ENCODE measurements at places on chromosomes 1 and 21. TPM values are rescaled to one million over a fixed set of nuclear protein-coding genes. Genes with fewer than 3 reads are reported as not detected.
A peak's percentile ranks its signal among the peaks of the same experiment; 100 is the strongest.

DNA sequence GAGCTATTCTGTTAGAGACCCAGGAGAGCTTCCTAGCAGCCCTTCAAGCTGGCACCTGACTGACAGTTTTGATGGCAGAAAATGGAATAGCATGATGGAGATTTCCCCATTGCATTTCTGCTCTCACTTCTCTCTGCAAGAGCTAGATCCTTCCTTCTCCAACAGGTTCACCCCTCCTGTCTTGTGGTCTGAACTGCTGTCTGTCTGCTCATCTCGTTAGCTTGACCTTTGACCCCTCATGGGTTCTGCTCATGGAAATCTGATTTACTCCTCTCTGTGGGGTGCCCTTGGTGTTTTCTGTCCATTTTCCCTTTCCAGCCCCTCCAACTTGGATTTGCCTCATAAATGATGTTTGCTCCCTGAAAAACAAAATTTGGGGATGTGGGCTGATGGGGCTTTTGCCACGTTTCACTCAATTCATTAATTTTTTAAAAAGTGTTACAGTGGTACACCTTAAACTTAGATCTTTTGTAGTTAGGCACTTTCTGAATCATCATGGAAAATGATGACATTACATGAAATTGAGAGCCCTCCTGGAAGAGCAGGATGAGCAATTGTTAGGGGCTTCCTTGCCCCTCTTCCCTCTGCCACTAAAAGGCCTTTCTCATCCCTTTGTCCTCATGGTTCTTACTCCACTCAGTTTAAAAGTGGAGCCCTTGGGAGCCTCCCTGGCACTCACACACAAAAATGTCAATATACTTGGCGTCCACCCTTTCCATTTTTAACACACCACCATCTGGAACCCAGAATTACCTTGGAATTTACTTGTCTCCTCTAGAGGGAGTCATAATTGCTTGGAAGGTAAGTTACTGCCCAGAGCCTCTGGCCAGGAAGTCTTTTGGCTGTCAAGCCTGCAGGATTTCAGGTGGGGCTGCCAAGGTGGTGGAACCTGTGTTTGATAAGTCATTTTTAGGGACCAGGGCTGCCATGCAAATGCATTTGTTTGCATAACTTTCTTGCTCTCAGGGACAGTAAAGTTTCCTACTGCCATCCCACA is 31.9 kb upstream of the IL19 start:
- peak; percentile 60 for DNase-seq

DNA sequence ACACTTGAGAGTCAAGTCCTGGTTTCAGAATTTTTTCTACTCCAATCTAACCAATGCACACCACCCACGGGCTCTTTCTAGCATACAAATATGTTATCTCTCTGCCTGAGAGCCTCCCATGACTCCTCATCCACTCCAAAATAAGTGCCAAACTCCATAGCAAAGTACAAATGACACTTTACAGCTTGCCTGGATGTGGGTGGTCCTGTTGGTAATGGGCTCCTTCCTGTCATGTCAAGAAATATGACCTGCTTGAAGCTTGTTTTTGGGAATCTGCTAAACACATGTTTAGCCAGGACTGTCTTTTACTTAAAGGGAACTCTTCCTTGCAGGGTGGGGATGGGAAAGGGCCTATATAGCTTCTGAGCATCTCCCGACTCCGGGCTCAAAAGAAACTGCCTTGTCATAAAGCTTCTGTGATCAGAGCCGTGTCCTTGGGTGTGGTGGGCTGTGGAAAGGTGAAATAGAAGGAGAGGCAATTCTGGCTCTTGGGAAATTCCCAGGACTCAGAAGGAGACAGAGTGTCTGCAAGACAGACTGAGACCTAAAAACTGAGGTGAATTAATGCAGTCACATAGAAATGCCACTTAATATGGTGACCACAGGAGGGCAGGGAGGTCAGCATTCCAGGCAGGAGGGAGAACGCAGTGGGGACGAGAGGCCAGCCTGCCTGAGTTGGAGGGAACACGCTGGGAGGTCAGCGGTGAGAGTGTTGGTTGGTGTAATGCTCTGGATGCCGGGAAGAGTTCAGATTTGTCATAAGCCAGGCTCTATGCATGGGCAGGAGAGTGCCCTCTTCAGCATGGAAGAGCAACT is 6.1 kb upstream of the IGFN1 start:
- peak; percentile 82 for DNase-seq

DNA sequence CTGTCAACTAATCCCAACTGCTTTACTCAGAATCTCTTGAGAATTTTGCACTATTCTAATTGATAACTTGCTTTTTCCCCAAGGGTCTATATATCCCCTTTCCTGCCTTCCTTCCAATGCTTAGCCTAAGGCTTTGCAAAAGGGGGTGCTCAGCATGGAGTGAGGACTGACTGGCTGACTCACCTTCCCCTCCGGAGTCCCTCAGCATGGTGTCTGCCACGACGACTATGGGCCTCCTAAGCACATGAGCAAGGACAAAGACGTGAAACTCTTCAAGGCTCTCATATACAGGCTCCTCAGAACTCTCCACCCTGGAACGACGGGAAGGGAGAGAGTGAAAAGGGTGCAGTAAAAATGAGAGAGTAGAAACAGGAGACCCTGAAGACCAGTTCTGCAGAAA is 13.2 kb upstream of the MTMR11 start:
- DNase-seq = no peak

- peak; percentile 87 for DNase-seq
Measured at GRCh38 chr1:84247425-84248220, 53.9 kb upstream of the SAMD13 start.

- DNase-seq = peak; percentile 26
Measured at GRCh38 chr1:41639332-41639936, 155.0 kb upstream of the EDN2 start.

DNA sequence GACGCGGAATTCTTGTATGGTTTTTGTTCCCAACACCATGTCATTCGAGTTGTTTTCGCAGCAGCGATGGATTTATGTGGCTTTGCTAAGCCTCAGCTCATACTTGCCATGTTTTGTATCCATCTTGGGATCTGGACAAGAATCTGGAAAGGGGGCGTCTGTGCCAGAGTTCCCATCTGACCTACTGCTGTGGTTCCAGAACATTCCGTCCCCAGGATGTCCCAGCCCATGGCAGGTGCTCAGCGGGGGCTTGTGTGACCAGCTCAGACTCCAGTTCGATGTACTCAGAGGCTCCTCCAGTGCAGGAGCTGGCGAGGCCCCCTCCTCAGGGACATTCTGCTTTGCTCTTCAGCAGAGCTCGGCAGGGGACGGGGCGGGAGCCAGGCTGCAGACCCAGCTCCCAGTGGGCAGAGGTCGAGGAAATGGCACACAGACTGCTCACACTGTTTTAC is 24.0 kb upstream of the ADARB1 start:
- DNase-seq = no peak

Gene SMCP
- total RNA-seq = not detected

Gene RGS13
- not detected for total RNA-seq

Gene NHLH2
- not detected for total RNA-seq

Gene DAB1
- not detected for total RNA-seq

Measured in SK-MEL-5 (cell line).